ENCODE measurements at places on chromosomes 12 and 14.

DNA sequence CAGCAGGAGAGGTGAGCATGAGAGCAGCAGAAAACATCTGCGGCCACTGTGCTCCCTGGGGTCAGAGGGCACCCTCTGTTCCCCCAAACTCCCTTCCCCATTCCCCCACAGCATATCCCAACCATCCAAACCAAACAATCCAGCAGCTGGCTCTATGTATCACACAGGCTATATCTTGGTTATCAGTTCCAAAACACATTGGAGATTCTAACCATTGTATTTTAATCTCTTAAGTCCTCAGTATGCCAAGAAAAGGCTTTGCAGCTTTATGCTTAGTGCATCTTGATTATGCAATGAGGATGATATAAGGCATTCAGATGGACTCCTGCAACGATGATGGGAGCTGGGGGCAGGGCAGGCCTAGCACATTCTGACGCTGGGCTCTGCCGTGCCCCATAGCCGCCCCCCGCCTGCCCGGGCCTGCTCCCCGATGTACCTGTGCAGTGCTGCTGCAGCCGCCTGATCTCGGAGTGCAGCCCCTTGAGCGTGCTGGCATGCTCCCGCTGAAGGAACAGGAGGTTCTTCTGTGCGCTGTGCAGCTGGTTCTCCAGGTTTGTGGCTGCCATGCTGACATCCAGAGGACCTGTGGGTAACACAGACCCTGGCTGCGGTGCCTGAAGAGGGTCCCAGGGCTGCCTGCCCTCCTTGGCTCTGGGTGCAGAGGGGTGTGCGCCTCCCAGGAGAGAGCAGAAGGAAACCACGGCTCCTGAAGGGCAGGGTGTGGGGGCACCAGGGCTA lies 29.6 kb downstream of the CCDC92 start:
- no peak for DNase-seq

GRCh38 chr14:53001787-53002378 lies 51.0 kb upstream of the FERMT2 start:
- DNase-seq = no peak

DNA sequence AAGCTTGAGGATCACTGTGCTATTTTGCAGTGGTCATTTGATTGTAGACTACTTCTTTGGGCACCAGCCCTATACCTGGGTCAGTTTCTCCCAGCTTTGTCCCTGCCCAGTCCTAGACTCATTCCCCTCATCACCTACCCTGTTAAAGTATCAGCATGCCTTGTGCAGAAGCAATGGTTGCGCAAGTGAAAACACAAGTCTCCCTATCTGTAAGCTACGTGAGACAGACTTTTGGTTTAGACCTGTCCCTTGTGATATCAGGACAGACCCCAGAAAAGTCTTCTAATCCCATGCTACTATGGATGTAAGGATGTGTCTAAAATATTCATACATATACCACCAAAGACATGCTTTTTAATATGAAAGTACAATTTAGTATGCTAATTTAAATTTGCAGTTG lies 88.8 kb upstream of the ATP2B1 start:
- DNase-seq = no peak

GRCh38 chr12:97300891-97301290 lies 161.7 kb upstream of the RMST start:
- no peak for DNase-seq

Data from NCI-H187 treated with DMSO at 0.1 percent for 48 hours (cell line).